ENCODE measurements at places on chromosomes 13 and 19.

DNA sequence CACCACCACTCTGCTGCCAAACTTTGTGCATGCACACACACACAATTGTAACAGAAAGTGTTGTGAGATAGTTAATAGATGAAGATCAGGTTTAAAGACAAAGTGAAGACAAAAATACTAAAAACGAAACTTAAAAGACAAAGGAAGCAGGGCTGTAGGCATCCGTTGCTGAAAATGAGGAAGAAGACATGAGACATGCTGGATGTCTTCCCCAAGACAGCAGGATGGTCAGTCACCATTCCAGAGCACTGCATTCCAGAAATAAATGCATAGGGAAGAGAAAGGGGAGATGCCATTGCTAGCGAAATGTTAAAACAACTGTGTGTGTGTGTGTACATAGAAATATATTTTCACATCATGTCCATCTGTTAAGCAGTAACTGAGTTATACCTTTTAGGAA lies 520.1 kb downstream of the SUCLA2 start:
- no peak for DNase-seq

DNA sequence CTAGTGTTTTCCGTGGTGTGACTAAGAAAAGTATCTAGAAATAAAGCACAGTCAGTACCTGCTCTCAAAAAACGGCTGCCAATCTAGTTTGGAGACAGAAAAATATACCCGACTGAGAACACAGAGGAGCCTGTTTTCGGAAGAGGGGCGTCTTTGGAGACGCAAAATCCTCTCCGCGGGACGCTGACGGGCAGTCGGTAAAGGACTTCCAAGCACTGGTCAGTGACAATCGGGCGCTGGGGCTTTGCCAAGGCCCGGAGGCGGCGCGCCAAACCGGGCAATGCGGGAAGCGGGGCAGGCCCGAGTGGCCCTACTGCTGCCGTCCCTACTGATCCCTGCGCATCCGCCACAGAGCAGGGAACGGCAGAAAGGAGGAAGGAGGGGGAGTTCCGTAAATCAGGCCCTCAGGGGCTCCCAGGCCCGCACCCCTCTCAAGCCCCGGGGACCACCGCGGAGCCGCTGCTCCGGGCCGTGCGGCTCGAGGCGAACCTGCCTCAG lies 588 bp upstream of the DPY19L3 start:
- DNase-seq, result peak; percentile 30

DNA sequence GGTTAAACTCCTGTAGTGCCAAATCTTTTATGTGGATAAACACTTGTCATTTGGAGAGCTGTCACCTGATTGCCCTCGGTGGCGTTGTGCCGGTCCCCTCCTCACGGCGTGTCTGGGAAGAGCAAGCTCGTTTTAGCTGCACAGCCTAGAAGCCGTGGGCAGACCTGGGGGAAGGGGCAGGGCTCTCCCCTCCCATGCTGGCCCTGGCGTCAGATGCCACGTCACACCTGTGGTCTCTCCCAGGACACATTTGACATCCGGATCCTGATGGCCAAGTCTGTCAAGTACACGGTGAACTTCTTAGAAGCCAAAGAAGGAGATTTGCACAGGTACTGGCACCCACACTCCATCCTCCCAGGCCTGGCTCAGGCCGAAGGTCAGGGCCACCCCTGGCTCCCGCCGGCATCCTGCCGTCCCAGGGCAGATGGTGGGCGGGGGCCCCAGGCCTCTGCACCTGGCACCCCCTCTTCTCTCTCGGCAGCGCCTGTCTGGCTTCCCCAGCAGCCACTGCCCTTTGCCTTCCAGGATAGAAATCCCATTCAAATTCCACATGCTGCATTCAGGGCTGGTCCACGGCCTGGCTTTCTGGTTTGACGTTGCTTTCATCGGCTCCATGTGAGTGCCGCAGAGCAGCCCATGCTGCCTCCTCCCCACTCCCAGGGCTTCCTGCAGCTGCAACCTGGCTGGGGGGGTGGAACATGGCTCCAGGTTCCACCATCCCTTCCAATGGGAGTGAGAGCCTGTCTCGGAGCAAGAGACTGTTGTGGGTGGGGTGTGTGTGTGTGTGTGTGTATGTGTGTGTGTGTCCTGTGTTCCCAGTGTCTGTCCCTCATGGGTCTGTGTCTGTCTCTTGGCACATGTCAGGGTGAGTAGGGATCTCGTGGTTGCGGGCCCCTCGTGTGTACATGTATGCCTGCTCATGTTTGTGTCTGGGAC lies 8.8 kb downstream of the YIPF2 start:
- no peak for DNase-seq

- no peak for DNase-seq
These were observed 9.6 kb downstream of the PRR22 start for GRCh38 chr19:5774921-5775320.

DNA sequence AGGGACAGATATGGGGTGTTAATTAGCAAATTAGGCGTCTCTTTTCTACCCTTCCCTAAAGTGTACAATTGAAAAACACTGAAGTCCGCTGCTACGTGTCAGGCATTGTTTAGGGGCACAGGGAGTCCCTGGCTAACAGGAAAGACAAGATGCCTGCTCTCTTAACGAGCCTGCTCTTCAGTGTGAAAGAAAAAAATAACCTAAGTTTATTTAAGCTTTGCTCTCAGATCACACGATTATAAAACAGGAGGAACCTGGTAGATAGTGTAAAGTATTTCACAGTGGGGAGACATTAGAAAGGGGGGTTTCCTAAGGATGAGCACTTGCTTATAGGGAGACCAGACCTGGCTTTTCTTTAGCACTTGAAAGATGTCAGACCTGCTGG lies 38.7 kb downstream of the IGFL2 start:
- DNase-seq, result no peak

DNA sequence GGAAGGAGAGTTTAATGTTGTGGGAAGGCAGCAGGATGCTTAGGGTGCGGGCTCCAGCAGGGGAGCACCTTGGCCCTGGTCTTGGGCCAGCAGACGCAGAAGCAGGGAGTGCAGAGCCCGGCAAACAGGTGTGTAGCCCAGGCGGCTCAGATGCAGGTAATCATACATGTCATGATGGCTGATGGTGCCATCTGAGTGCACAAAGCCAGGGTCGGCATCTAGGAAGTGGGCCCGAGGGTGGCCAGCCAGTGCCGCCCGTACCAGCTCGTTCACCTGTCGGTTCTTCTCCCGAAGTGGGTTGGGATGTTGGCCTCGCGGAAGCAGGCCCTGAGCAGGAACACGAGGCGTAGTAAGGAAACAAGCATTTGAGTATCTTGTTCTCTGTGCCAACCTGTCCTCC lies 4.9 kb upstream of the PRR19 start:
- DNase-seq, result no peak

DNA sequence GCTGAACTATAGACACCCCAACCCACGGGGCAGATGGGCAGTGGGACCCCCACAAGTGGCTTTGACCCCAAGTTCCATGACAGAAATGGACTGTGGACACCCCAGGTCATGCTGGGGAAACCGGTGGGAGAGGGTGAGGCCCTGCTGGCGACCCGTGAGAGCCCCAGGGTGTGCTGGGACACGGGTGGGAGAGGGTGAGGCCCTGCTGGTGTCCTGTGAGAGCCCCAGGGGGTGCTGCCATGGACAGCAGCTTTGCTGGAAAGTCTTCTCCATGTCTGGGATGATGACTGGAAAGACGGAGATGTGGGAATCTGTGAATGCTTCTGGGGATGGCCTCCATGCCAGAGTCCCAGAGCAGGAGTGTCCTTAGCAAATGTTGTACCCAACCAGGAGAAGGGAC lies 148.4 kb downstream of the URI1 start:
- DNase-seq, result no peak

DNA sequence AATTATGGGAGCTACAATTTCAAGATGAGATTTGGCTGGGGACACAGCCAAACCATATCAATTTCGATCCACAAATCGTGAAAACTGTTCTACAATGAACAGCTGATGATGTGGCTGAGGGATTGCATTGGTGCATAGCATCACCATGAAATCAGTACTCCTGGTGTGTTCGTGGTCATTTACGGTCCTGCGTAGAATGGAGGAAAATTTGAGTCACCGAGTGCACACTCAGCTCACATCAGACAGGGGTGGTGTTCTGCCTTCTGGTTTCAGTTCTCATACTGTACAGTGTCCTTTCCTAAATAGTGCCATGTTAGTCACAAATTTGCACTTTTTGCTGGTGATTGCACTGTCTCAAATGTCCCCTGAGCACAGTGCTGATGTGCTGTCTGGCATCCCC lies 39.2 kb downstream of the MYH14 start:
- DNase-seq, result no peak

DNA sequence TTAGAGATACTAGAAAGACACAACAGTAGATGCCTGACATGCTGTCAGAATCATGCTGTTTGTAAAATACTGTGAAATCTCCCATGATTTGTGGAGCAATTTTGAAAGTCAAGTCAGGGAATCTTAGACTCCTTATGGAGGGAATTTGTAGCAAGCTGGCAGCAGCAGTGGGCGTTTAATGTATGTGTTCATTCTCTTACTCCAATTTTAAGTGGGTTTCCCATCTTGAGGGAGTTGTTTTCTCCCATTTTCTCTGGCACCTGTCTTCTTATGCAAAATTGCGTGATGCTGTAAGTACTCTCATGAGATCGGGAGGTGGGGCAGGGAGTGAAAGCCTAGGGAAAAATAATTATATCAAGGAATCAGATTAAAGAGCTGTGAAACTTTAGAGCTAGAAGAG lies 16.0 kb upstream of the GTF2F2 start:
- no peak for DNase-seq

- DNase-seq, result no peak
These were observed 303.6 kb upstream of the DACH1 start for GRCh38 chr13:72170571-72170970.

GRCh38 chr13:32589471-32589870 lies 3.2 kb downstream of the PDS5B start:
- DNase-seq, result no peak

DNA sequence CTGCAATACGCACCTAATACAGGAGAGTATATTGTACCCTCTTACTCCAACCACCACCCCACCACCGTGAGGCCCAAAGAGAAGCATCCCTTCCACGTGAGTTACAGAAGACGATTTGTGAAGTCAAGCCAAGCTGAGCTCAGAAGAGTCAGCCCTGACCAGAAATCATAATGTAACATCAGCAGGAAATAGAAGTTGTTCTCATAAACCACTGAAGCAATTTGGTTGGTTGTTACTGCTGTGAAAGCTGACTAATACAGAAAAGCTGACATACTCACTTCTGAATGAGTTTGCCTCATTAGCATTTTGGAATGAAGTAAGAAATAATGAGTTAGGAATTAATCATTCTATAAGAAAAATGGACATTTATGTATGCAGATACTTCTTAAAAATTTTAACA lies 749.4 kb upstream of the SLC10A2 start:
- no peak for DNase-seq

DNA sequence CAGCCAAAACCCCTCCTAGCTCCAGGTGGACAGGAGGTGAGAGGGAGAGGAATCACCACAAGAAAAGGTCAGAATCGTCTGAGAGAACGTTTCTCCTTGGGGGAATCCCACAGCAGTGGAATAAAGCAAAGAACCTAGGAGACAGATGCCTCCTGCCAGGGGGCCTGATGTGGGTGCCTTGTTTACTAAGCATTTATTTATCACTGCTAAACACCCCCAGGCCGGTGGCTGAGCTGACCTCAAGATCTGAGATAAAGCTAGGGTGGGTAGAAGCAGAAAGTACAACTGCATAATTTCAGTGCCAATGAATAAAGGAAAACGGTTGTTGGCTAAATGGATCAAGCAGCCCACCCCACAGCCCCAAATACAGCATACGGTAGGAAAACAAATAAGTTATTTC lies 33.9 kb upstream of the ATP11A start:
- no peak for DNase-seq

- no peak for DNase-seq
These were observed 108.3 kb downstream of the DOCK9 start for GRCh38 chr13:98869408-98870090.

GRCh38 chr13:79404361-79404760 lies 1.7 kb downstream of the RBM26 start:
- no peak for DNase-seq
